ENCODE measurements at places on chromosomes 2 and 18.

DNA sequence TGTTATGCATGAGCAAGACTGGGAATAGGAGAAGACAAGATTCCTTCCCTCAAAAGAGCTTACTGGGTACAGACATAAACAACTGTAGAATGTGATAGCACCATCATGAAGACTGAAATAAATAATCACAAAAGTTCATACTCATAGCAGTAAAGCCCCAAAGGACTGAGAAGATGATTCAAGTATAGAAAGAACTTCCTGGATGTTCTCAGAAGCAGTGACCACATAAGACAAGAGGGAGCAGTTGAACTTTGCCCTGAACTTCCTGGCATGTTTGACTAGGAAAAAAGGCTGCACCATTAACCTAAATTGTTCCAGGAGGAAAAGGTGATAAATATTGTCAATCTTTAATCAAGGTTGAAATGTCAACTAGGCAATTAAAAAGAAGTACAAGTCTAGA is 57.8 kb upstream of the CCDC141 start:
- DNase-seq = no peak

- DNase-seq = no peak
Observed at GRCh38 chr2:60054571-60055340, 498.7 kb downstream of the BCL11A start.

DNA sequence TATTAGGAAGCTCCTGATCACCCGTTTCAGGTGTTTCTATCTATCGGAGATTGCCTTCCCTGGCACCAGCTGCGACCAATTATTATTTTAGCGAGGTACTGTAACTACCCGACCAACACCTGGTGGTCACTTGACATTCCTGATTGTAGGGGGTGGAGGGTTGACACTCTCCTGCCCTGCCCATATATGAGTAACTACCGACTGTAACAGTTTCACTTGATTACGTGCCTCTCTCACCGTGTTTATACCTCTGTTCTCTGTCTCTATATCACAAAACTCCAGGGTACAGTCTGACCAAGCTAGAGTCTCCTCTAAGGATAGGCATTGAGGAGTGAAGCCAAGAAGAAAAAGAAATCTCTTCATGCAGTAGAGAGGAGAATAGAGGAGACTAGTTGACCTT is 268.0 kb upstream of the LRATD1 start:
- DNase-seq = no peak

DNA sequence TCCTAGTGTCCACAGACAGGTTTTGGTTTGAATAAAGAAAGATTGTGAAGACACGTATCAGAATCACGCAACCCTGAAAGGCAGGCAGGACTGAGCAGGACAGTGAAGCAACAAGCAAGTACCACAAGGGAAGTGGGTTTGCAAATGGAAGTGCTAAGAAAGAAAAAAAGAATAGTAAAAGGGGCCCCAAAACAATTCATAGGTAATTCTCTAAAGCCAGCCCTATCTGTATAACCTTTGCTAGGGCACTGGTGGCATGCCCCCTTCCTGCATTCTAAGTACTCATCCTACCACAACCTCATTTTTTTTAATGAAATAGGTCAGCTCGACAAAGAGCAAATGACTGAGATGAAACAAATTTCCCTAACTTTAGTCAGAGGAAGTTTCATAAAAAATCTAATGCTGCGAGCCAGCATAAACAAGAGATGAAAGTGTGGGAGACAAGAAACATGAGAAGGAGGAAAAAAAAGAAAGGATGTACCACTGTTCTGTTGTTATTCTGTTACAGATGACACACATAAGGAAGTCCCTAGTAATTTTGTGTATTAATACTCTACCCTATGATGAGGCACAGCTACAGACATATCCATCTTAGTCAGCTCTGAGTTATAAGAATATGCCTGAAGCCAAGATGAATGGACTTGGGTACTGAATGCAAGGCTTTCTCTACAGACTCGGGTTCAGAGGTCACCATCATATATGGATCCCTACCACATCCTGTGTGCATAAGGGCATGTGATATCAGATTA is 32.2 kb downstream of the IKZF2 start:
- peak; percentile 41 for DNase-seq

DNA sequence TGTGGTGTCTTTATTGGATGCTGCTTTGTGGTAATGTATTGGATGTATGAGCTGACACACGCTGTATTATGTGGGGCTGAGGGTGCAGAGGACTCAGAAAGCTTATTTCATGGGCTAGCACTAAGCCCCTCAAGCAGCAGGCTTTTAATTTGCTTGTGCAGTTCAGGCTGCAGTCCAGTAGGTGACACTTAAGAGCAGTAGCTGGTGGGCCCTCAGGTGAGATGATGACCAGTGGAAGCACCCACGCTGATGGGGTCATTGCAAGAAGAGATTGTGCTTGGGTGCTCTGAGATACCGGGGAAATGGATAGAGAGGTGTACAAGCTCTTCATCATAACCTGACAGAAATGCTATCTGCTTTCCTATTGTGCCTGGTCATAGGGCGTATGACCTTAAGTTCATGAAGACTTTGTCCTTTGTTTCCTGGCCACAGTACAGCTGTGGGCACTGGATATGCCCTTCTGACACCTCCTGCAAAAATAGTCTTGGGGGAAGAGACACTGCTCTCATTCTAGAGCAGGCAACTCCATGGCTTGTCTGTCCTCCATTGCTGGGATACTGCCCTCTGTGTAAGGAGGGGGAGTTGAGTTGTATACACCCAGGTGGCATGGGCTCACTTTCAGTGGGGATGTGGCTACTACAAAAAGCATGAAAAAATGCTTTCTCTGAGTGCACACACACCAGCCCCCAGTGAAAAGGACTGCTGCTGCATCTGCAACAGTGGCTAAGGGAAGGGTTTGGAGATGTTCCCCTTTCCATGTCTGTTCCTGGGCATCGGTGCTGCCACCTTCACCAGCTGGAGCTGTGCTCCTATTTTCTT is 205.7 kb upstream of the ZSWIM2 start:
- no peak for DNase-seq

DNA sequence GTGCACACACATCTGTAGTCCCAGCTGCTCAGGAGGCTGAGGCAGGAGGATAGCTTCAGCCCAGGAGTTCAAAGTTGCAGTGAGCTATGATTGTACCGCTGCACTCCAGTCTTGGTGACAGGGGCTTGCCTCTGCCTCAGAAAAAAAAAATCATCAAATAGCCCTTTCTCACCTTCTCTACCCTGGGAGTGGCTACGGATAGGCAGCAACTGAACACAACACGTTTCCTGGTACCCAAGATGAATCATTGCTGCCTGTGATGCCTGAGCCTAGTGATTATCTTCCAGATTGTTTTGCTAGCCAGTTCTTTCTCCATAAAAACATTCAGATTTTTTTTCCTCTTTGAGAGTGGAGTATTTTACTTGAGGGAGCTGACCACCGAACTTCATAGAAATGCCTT is 13.5 kb downstream of the INPP4A start:
- no peak for DNase-seq

- no peak for DNase-seq
Observed at GRCh38 chr18:58390399-58390798, 238.5 kb downstream of the ALPK2 start.

- no peak for DNase-seq
Observed at GRCh38 chr2:161028581-161028980, 131.6 kb upstream of the TANK start.

DNA sequence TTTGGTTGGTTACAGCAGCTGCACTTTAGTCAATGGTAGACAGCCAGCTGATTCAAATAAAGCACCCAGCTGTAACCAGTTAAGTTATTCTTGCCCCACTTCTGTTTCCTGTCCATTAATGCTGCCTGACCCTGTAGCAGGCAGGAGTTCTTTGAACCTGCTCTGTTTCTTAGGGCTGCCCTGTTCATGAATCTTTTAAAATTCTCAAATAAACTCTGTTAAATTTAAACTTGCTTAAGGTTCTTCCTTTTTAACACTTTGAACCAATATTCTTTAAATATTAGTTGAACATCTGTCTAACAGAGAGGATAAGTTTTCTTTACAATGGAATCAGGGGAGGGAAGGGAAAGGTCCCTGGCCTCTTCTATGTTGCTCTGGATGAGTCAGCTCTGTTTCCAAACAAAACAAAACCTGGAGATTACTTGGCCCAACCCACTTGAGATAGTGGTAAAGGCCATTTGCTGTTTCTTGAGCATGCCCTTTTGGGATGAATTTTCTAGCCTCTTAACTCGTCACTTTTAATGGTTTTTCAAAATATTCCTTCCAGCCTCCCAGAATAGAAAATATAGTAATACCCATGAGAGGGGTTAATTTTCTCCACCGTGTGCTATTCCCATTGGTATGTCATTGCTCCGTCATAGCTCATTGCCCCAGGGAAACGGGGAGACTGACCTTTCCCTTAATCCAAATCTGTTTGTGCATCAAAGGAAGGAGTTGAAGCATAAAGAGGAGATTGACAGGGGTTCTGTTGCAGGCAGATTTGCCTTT is 112.1 kb upstream of the FHL2 start:
- DNase-seq = no peak

DNA sequence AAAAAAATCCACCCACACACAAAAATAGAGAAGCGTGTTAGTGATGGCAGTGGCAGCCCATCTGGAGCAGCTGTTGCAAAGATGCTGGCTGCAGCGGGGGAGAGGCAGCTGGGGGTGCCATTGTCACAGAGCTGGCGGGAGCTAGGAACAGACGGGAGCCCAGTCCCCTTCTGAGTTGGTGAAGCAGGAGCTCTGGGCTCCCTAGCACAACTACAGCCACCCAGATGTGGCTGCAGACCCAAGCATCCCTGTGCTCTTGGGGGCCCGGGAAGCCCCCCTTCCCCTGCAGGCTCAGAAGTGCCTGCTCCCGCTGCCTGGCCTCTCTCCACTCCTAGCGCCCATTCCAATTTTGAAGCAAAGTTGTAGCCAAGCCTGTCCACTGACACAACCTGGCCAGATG is 366.6 kb upstream of the MC4R start:
- DNase-seq = no peak

- no peak for DNase-seq
Observed at GRCh38 chr18:3666526-3667254, 216.7 kb downstream of the TGIF1 start.

- no peak for DNase-seq
Observed at GRCh38 chr2:139790807-139791752, 1010.9 kb upstream of the NXPH2 start.

GRCh38 chr2:167862782-167863181 is 384.6 kb downstream of the STK39 start:
- no peak for DNase-seq

- DNase-seq = no peak
Observed at GRCh38 chr18:60111525-60111924, 211.7 kb downstream of the PMAIP1 start.

DNA sequence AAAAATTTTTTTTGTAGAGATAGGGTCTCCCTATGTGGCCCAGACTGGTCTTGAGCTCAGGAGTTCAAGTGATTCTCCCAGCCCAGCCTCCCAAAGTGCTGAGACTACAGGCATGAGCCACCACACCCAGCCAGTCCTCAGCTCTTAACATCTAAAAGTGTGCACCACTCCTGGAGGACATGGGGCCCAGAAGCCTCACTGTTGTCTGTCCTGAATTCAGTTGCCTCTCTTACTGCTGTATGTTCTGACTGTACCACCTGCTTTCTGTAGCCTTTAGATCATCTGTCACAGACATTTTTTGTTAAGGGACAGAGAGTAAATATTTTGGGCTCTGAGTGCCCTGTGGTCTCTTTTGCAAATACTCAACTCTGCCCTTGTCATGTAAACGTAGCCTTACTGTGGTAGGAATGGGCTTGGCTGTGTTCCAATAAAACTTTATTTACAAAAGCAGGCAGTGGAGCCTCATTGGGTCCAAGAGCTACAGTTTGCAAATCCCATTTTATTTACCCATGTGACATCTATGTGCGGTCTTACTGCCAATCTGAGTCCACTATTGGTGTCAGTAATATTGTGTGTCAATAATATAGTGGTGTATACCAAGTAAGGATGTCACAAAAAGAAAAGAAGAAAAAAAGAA is 38.1 kb downstream of the TMEM37 start:
- DNase-seq = no peak

GRCh38 chr18:49934457-49934856 is 121.1 kb upstream of the ACAA2 start:
- no peak for DNase-seq

DNA sequence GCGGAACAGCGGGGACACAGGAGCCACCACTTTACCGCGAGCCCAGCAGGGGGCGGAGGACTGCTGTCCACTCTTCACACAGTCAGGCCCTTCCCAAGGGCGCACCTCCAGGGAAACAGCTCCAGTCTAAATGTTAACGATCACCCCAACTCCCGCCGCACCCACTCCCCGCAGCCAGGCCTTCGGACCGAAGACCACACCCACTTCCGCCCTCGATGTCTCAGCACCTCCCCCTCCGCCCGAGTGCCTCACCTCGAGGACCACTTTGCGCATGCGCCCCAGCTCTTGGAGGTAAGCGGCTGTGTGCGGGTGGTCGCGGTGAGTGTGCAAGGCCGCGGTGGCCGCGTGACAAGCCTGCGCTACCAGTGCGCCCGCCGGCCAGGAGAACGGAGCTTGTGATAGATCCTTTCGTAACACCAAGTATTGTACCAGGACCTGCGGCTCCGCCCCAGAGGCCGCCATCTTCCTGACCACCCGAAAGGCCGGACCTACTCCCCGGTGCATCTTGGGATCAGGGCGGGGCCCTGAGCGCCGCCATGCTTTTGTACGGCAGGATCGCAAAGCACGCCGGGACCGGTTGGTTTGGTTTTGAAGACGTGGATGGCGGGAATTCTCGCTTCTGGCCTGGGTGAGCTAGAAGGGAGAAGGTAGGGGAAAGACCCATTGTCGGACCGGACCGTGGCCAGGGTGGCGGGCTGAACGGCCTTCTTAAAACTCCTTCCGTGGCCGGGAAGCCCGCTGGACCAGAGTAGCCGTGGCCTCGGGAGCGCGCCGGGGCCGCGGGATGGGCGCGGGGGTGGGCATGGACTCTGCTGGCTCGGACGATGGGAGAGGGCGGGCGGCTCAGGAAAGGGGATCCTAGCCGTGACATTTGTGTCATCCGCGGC is at the start of the genes CENPO and PTRHD1:
Gene CENPO, plus strand, starts transcription at position 552 of the 887 bp plus-strand sequence. CDS start 495 bp downstream, outside the sequence.
Gene PTRHD1, minus strand, starts transcription at position 518 of the 887 bp plus-strand sequence. Its CDS starts 14 bp downstream, at position 504.
- peak; percentile 96 for DNase-seq

DNA sequence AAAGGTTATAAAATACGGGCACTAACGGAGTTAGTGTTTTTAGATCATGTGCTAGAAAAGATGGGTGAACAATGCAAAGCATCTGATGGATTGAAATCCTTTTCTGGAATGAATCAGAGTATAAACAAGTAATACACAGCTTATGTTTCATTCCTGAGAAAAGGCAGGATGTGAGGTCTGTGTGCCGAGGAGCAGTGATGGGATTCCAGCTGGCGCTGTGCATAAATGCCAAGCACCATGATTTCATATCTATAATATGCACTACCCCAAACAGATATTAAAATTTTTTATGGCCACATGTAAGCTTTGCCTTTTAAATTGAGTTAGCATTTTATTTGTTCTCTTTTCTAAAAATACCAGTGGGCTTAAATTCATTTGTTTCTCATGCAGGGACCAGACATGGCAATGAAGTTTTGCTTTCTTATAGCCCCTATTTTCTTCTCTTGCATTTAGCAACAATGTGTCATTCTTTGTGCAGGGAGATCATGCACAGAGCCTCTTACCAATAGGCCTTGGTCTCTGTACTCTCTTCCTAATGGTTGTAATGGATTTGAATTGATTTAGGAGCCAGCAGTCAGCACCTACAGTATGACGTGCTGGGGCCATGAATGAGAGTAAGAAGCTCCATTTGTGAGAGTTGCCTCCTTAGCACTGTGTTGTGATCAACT is 323.9 kb downstream of the SLC8A1 start:
- peak; percentile 62 for DNase-seq

- DNase-seq = no peak
Observed at GRCh38 chr2:102294802-102295489, 16.4 kb upstream of the IL1RL1 start.

- no peak for DNase-seq
Observed at GRCh38 chr2:99691926-99692325, 202.1 kb upstream of the REV1 start.
